ENCODE measurements at places on chromosomes 13 and 19. TPM values are rescaled to one million over a fixed set of nuclear protein-coding genes. Genes with fewer than 3 reads are reported as not detected.

DNA sequence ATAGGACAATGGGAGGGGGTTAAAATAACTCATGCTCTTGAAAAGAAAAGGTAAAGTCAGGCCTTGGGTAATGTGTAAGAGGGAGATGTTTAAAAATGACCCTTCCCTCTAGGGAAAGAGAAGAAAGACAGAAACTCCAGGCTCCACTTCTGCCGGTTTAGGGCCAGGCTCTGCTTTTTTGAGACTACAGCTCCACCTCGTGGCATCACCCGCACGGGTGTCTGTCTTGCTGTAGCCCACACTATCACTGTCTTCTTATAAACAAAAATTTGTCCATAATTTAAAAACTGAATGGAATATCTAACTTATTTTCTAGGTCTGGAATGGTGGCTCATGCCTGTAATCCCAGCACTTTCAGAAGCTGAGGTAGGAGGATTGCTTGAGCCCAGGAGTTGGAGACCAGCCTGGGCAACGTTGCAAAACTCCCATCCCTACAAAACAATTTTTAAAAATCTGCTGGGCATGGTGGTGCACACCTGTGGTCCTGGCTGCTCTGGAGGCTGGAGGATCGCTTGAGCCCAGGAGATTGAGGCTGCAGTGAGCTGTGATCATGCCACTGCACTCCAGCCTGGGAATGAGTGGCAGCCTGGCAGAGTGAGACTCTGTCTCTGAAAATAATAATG, 65.1 kb upstream of the GTF3A start:
- DNase-seq, result peak; percentile 76

DNA sequence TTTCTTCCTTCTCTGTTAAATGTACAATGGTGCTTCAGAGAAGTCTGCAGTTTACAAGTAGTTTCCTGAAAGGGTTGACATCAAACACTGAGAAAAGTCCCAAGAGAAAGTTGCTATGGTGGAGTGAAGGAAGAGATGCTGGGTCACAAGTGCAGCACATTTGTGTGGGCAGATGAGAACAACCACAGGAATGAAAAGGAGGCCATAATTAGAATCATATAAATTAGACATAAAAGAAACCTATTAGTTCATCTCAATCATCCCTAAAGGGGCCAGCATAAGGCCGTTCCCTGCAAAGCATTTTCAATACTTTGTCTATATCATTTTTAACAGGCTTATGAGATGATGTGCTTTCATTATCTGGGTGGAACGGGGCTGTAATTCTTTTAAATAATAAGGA, 359.2 kb downstream of the IRS2 start:
- DNase-seq, result peak; percentile 33

The KLK11 gene
- total RNA-seq, result not detected

DNA sequence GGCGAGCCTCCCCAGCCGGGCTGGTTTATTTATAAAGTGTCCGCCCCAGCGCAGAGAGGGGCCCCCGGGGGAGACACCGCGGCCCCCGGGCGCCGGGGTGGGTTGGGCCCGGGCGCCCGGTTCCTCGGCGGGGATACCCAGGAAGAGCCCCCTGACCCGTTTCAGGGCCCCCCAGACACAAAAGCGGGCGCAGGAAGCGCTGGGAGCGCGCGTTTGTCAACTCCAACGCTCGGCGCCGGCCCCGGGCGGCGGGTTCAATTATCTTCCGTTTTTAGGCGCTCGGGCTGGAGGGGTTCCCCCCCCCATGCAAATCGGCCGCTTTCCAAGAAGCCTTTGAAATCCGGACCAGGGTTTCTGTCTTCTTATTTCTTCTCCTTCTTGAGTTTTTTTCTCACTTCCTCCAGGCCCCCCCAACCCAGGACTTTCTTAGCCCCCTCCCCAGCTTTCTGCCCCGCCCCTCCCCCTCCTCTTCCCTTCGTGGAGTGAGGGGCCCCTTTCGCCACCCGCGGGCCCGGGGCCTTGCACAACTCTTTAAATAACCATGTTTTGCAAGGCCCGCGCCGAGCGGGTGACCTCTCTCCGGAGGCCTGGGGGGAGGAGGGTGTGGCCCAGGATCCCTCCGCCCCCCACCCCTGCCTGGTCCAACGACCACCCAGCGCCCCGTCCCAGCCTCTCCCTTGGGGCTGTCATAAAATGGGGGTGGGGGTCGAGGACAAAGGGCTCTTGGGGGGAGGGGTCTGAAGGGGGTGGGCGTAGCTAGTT, 935 bp downstream of the ARID3A start:
- peak; percentile 84 for DNase-seq

All from fibroblast of villous mesenchyme (primary cell).